ENCODE measurements at places on chromosomes 2 and 18.

- DNase-seq, result peak; percentile 96
These were observed 6.4 kb downstream of the MYT1L start for GRCh38 chr2:2324565-2325101.

DNA sequence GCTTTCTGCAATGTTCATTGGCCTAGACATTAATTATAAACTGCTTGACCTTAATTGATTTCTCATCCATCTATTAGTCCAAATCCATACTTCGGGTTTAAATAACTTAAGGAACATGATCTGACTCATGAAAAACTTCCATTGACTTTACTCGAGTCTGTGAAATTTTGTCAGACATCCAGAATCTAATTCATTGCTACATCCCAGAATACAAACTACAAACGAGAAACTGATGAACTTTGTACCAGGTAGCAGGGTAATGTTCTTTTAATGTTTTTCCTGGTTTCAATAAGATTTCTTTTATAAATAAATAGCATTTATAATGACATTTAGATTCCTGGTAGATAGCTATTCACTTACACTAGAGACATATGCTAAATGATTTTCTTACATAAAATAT is 36.0 kb upstream of the IKZF2 start:
- DNase-seq, result no peak

GRCh38 chr2:172864182-172864581 is 128.5 kb downstream of the RAPGEF4 start:
- DNase-seq, result no peak

- no peak for DNase-seq
These were observed 360.0 kb downstream of the PTPRM start for GRCh38 chr18:7927119-7927518.

DNA sequence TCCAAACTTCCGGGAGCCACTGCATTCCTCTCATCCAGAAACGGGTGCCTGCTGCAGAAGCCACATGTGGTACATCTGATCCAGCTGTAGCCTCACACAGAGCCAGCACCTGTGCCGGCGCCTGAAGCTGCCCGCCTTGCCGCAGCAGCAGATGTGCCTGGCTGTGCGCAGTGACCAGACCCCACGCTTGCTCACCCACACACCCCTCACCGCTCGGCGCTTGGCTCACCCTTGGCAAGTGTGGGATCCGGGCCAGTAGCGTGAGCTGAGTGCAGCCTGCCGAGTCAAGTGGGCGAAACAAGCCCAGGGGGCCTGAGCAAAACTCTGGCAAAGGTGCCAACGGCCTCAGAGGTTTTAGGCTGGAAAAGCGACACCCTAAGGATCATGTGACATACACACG is 220.1 kb upstream of the TMEFF2 start:
- DNase-seq, result no peak

GRCh38 chr2:3785220-3785889 is 82.0 kb downstream of the DCDC2C start:
- DNase-seq, result no peak

- DNase-seq, result peak; percentile 13
These were observed 39.2 kb downstream of the EPAS1 start for GRCh38 chr2:46336283-46336959.

- peak; percentile 93 for DNase-seq
These were observed at the start of gene ESCO1 for GRCh38 chr18:21600526-21601410. Gene ESCO1, minus strand, starts transcription at chr18:21600704. Its CDS starts 25,861 bp downstream, at chr18:21574843.

- DNase-seq, result no peak
These were observed 132.1 kb downstream of the COL6A3 start for GRCh38 chr2:237281836-237282306.

DNA sequence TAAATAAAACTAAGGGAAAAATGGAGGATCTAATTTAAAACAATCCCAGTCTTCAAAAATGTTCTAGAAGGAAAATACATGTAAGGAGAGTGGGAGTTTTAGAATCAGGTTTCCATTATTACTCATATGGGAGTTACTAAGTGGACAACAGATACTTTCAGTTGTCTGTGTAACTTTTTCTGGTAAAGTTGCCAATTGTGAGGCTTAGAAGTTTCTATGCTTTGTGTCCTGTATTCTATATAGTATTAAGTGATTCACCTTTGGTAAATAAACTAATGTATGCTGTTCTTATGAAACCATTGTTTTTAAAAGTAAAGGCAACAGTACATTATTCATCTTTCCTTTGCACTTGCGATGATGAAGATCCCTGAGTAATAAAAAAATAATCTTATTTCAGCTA is 274.9 kb downstream of the NR4A2 start:
- no peak for DNase-seq

DNA sequence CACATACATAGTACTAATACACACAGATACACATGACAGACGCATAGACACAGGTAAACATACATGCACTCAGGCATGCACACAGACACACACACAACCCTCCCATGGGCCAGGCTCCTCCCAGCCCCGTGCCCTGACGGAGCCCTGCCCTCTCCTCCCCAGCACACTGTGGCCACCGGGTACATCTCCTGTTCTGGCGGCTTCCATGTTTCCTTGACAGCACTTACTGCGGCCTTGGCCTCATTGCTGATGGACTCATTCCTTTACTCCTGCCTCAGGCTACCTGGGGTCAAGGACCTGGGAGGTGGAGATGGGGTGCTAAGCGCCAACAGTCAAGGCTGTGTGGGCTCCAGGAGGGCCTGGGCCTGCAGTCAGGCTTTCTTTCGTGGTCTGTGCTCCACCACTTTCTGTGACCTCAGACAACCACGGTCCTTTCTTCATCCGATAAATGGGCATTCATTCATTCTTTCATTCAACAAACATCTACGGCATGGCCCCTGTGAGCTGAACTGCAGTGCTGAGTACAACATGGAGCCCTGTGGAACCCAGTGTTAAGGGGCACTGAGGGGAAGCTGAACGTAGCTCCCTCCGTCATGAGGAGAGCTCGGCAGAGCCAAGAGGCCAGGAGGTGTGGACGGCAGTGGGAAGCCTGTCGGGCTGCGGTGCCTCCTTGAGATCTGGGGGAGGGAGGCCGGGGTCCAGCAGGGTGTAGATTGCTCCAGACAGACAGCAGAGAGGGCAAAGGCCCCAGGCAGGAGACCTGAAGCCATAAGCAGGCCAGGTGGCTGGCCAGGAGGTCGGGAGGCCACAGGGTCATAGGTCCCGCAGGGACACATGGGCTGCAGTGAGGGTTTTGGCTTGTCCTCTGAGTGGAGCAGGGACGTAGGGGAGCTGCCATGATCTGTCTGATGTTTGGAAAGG is 190.4 kb upstream of the HDAC4 start:
- no peak for DNase-seq

DNA sequence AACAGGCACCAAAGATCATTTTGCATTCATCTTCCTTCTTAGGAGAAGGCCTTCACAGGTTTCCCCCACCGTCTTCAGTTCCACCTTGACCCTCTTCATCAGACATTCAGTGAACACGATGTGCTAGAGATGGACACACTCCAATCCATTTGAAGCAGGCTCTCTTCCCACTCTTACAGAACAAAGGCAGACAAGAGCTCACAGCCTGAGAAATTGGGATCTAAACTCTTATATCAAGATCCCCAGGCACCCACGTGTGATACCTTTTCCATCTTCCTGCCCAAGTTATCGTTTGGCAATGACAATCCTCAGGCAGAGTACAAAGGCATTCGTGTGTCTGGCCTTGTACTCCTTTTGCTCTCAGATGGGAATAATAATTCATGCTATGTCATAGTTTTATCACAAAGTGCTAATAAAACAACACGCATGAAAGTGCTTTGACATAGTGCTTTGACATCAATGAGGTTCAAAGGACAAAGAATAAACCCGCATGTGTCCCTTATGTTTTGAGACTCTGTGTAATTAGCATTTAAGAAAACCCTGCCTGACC is 369.3 kb upstream of the KLHL29 start:
- DNase-seq, result no peak

Data from NCI-H446 treated with DMSO at 0.1 percent for 48 hours (cell line).